Thyroid gland (tissue), 4 donors: ENCODE measurements at places on chromosomes 11 and 22.

- DNase-seq = no peak
Observed at GRCh38 chr22:28894807-28895206, 11.4 kb downstream of the ZNRF3 start.

- no peak for DNase-seq
Observed at GRCh38 chr22:42022162-42022847, 23.7 kb downstream of the WBP2NL start.

DNA sequence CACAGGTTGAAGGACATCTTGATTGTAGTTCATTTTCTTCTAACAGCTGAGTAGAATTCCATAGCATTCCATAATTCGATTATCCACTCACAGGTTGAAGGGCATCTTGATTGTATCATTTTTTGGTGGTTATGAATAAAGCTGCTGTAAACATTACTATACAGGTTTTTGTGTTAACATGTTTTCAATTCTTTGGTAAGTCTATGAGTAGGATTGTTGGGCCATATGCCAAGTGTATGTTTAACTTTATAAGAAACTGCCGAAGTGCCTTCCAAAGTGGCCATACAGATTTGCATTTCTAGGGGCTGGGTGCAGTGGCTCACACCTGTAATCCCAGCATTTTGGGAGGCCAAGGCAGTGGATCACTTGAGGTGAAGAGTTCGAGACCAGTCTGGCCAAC lies 44.6 kb downstream of the ANKRD42 start:
- no peak for DNase-seq

DNA sequence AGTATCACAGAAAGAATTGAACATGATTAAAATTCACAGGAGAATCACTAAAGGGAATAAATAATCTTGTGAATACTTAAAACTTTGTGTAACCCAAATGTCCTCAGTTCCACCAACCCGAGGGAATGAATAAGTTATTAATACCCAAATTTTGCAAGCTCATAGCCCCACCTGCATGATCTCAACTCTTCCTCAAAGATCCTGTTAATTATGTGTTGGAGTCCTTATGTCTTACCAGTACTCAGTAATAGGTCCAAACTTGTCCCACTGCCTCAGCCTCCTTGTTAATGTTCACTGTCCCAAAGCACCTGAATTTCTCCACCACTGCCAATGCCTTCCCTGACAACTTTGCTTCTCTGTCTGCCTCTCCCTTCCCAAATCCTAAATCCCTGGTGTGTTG lies 46.1 kb upstream of the ME3 start:
- DNase-seq = no peak
